DMS79 treated with DMSO at 0.1 percent for 48 hours (cell line): ENCODE measurements at places on chromosomes 3 and 15.
A peak's percentile ranks its signal among the peaks of the same experiment; 100 is the strongest.

DNA sequence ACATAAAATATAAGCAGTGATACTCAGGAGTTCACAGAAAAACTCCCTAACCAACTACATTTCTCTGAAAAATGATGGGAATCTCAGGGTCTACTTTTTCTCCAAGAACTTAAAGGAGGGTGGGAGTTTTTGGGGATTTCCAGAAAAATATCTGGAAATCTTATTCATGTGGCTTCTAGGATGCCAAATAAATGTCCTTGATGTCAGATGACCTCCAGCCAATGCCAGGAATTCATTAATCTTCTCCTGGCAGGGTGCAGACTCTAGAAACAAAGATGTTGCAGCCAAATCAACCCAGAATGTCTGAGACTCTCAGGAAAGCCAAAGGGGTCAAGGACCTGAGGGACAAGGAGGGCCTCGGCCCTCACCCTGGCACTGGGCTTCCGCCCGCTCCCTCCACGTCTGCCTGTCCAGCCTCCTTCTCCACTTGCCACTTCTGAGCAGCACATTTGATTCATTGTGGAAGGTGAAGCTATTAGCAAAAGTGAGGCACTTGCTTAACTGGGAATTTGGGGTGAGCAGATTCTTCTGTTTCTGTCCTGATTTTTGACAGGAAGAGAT lies 61.9 kb upstream of the HEG1 start:
- DNase-seq, result no peak

DNA sequence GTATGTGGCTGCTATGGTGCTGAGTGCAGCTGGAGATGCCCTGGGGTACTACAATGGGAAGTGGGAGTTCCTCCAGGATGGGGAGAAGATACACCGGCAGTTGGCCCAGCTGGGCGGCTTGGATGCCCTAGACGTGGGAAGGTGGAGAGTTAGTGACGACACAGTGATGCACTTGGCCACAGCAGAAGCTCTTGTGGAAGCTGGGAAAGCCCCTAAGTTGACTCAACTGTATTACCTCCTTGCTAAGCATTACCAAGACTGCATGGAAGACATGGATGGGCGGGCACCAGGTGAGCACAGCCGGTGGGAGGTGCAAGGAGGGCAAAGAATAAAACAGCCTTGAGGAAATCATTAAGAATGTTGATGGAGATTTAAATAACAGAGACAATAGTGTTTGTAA lies 2.9 kb downstream of the ADPRH start:
- DNase-seq, result no peak

DNA sequence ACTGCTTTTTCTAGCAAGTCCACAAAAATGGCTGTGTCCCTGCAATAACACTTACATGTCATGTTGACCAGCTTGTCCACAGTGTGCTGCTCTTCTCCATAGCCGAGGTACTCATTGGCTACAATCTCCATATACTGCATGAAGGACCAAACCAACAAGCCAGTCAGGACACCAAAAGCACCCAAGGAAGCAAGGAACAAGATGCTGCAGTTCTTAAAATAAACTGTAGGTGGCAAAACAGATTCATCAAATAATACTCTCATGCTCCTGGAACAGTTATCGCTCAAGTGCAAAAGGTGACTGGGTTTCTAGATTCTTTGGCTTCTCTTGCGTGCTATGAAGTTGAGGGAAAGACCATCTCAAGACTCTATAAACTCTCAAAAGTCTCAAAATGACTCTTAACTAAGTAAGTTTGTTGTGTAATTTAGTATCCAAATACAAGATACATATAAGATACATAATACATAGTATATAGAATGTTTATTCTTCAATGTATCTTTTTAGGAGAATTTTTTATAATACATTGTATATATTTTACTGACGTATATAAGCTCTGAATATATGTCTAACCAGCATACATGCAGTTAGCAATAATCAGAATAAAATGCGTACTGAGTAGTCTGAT lies 57.0 kb downstream of the NEK10 start:
- DNase-seq, result peak; percentile 37

DNA sequence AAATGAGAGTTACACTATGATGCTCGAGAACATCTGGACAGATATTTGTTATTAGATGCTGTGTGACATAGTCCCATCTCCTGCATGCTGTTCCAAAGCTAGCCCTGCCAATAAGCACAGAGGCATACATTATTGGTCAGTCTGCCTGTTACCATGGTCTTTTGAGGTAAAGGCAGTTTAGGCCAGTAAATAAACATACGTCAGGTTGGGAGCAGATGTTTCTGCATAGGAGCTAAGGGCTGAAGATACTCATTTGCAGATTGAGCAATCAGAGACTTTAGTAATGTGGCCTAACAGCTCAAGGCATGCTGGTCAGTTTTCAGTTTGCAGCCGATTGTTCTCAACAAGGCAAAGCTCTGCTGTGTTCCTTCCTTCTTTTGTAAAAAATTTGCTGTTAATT lies 192.9 kb downstream of the ADAMTSL3 start:
- DNase-seq, result no peak

DNA sequence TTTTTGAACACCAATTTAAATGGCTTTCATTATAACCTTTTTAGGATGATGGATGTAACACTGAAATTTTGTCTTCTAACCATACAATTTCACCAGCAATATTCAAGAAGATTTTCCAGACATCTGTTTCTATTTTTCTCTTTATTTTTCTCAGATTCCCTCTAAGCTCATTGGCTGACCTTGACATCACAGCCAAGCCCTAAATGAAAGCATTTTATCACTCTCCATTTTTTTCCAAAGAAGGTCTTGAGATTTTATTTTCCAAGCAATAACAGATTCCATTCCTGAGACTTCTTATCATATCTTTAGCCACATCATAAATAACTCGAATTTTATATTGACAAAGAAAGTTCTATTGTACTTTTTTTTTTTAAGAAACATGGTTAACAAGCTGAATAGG lies 392.6 kb upstream of the THBS1 start:
- no peak for DNase-seq

DNA sequence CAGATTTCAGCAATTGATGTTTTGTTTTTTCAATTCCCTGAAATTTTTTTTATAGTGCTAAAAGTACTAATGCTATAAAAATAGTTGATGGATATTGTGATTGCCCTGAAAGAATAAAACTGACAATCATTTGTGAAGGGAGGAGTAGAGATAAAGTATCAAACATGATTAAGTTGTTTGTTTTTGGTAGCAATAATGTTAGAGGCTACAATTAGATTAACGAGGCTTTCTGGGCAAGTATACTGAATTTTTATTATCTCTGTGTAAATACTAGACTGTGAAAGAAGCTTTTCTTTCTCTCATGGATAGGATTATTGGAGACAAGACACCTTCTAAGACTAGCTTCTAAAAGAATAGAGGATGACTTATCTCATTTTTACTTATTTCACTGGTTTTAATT lies 15.6 kb downstream of the NR1D2 start:
- no peak for DNase-seq

DNA sequence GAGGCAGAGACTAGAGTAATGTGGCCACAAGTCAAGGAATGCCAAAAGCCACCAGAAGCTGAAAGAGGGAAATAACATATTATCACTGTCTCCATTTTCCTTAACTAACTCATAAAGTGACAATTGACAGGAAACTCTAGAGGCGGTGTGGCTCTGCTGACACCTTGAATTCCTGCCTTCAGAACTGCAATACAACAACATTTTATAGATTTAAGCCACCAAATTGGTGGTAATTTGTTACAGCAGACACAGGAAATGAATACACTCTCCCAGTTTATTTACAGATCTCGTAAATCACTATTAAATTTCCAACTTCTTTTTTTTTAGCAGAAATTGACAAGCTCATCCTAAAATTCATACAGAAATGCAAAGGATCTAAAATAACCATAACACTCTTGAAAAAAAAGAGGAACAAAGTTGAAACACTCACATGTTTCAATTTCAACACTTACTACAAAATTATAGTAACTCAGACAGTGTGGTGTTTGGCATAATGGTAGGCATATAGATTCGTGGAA lies 449.9 kb downstream of the OTOL1 start:
- no peak for DNase-seq

DNA sequence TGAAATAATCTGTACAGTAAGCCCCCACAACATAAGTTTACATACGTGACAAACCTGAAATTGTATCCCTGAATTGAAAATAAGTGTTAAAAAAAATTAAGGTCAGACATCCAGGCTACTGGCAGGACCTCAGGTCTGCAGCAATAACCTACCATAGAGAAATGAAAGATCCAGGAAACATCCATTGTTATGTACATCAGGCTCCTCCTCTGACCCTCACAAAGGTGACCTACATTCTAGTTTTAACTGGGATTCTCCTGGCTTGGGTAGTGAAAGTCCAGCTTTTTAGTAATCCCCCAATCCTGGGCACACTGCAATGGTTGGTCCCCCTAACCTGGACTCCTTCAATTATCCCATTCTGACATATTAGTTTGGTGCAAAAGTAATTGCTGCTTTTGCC lies 749.6 kb upstream of the LMCD1 start:
- DNase-seq, result no peak

- DNase-seq, result no peak
Observed at GRCh38 chr15:40787991-40788390, 18.2 kb downstream of the C15orf62 start.

GRCh38 chr3:23308986-23309625 lies 106.0 kb downstream of the UBE2E2 start:
- no peak for DNase-seq

DNA sequence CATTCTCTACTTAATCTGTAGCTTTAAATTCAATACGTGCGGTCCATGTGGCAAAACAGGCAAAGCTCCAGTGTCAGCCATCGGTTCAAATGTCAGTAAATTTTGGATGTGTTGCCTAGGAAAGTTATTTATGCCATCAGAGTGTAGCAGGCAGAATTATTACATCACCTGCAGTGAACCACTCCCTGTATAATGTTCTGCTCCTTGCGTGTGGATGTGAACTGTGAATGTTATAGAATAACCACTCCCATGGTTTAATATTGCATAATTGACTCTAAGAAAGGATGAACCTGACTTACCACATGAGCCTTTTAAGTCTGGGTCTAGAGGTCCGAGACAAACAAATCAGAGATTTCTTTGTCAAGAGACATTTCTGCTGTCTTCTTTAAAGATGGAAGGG lies 145.5 kb downstream of the GOLIM4 start:
- DNase-seq, result no peak

DNA sequence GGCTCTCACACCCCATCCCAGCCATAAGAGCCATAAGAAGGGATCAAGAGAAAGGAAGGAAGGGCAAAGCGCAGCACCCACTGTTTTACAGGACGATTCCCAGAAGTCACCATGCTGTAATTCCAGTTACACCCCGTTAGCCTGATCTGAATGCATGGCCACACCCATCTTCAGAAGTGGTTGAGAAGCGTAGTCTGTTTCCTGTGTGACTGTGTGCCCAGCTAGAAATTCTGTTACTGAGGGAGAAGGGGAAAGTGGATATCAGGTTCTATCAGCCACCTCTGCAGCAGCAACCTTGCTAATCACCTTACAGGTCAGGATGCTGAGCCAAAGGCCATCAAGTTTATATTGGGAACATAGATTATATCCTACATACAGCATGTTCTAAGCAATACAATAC lies 260.0 kb downstream of the ABHD5 start:
- no peak for DNase-seq

DNA sequence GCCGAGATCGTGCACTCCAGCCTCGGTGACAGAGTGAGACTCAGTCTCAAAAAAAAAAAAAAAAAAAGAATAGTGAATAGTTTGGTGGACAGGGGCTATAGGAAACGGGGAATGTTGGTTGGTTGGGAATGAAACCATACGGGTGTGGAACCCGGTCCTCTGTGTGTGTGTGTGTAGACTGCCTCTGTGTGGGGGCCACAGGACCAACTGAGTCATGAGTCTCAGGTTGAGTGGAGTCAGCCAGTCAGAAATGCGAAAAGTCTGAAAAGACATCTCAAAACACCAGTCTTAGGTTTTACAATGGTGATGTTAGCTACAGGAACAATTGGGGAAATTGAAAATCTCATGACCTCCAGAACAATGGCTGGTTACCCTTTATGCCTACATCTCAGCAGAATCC lies 44.5 kb downstream of the ZDHHC19 start:
- no peak for DNase-seq

- peak; percentile 12 for DNase-seq
Observed at GRCh38 chr15:64461721-64462162, 1.4 kb downstream of the ZNF609 start.

GRCh38 chr3:148178503-148178902 lies 519.2 kb upstream of the AGTR1 start:
- no peak for DNase-seq

DNA sequence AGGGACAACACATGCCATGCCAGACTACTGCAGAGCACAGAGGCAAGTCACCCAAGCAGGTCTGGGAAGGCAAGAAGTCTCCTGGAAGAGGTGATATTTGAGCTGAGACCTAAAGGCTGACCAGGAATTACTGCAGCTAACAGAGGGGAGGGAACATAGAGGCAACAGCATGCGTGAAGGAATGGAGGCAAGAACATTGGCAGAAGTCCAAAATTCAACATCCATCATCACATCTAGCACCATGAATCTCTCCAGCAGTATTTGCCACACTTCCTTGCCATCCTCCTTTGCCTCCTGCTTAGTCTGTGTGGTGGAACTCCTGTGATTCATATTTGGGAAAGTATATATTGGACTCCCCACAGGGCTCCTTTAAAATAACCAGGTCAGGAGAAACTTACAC lies 870 bp upstream of the TSEN2 start:
- no peak for DNase-seq

DNA sequence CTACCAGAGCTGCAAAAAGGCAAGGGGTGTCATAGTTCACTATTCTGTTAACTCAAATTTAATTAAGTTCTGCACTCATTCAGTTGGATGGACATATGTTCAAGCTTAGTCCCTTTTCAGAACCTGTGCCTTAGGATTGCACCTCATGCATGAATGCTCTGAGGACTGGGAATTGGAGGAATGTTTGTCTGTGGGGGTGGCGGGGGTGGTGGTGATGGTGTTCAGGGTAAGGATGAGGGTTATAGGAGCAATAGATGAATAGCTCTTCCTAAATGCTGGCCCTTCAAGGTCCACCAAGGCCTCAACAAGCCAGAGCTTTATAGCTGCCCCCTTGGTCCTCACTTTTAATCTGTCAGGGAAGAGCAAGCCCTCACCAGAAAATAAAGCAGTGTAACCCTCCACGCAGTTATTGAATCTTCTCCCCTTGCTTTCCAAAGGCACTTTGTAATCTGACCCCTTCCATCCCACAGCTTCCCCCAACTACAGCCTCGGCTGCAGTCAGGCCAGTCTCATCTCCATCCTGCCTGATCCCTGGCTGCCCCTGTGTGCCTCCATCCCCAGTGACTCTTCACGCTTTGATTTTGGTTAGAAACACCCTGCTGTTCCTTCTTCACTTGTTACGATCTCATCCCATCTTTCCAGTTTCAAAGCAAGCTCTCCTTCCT lies 221.6 kb upstream of the LMCD1 start:
- no peak for DNase-seq

DNA sequence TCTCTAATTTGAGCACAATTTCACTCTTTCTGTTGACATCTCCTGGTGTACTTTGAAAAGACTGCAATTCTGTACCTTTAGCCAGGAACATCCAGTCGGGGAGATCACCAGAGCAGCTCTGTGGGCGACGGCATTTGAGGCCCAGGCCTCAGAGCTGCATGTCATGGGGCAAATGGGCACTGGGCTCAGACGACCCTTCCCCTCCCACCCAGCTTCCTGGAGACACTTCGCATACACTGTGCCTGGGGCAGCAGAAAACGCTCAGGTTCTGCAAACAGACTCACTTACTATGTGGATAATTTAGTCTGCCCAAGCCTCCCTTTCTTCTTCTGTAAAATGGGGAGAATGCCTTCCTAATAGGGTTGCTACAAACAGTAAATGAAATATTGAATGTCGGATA lies 96.9 kb downstream of the HMG20A start:
- DNase-seq, result no peak
